Stimulated activated CD4-positive, alpha-beta T cell treated with anti-CD3 and anti-CD28 coated beads, Interleukin-4, amount 100 ng/mL, for 24 hours (primary cell): ENCODE measurements at places on chromosomes 3 and 15.

GRCh38 chr3:181824961-181825360 is 113.2 kb downstream of the SOX2 start:
- no peak for DNase-seq

DNA sequence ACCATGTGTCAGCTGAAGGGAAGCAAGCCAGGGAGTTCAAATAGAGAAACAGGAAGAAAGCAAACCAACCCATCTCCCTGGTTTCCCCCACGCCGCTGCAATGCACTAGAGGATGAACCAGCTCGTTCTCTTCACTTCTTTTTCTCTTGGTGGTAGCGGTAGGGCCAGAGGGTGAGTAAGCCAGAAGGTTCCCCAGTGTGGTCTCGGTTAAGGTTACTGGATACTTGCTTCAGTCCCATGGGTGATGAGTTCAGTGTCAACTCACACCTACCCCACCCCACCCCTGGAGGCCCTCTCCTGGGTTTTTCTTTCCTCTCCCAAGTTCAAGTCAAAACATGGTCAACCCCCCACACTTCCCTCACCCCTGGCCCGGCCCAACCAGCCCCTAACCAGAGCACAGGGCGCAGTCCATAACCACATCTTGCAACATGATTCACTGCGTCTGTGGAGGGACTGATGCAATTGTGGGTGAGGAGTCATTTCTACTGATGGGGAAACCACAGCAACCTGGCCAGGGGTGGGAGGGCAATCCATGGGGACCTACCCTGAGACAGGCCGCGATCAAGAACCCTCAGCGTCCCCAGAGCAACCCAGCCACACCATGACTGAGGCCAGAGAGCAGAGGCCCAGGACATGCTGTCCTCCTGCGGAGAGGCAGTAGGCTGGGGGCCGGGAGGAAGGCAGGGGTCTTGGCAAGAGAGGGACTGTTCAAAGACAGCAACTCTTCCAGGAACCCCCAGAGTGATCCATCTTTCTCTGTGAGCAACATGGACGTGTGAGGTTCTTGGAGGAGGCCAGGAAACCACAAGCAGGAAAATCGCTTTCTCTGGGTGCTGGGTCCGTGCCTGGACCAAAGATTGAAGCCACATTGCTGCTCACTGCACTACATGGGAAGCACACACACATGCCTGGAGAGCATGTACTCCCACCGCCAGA is 276.6 kb downstream of the UACA start:
- peak; percentile 72 for DNase-seq

GRCh38 chr15:70170096-70170699 is 72.5 kb upstream of the TLE3 start:
- no peak for DNase-seq

DNA sequence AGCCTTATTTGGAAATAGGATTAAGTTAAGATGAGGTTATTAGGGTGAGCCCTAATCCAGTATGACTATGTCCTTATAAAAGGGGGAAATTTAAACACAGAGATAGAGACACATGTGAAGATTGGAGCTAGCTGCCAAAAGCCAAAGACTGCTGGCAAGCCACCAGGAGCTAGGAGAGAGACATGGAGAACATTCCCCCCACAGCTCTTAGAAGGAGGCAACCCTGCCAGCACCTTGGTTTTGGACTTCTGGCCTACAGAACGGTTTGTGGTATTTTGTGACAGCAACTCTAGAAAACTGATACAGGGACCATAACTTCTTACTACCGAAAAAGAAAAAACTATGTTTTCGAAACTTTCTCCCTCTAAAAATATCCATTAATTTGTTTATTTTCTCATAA is 245.3 kb upstream of the RARB start:
- DNase-seq = no peak

DNA sequence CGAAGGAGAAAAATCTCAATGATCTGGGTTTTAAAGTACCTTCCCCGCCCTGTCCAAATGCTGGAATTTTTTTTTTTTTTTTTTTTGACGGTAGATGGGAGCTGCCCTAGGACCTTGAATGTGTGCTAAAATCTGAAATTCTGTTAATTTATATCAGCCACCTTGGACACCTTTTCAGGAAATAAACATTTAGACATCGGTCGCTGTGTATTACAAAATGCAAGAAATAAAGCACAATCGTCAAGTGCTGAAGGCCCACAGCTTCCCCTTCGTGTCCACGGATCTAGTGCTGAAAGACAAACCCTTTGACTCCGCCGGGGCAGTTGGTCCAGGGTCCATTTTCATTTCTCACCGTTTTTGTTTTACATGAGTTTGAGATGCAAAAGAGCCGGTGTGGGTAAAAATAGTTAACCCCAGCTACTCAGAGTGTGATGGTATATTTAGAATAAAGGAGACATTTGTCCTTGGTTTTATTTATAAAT is 90.2 kb upstream of the CHD2 start:
- peak; percentile 47 for DNase-seq

DNA sequence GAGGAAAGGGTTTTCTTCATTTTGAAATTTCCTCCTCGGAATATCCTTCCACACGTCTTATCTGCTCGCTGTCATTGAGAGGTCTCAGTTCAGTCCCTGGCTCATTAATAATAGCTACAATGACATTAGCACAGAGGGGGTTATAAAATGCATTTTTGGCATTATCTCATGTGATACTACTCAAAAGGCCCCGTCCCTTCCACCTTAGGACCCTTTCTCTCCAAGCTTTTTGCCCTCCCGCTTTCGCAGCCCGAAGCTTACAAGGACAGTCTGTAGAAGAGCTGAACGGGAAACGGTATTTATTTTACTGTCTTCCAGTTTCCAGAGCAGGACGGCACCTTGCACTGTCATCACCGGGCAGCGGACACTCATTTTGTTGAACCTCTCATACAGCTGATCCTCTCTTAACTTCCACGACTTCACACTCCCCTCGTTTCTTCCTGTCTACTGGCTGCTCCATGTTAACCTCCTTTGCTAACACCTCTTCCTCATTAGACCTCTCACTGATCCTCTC is 5.6 kb upstream of the PLEKHO2 start:
- DNase-seq = no peak

DNA sequence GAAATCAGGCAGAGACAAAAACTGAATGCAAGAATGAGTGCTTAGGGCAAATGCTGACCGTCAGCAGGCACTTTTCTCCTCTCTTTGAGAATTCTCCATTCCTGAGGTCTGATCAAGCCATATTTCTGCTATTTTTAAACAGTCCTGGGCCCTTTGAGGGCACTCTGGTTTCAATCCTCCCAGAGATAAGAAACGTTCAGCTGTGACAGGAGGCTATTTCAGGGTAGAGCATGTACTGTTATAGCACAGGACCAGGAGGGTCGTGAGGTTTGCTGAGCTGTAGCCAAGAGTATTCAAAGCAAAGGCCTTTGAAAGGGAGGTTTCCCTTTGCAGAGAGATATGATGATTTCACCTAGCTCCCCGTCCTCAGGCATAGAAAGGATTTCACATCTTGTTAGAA is 39.6 kb upstream of the PDZRN3 start:
- DNase-seq = no peak
